Jurkat, Clone E6-1 (cell line): ENCODE measurements at places on chromosomes 16 and 17.

- peak; percentile 31 for DNase-seq
Observed at GRCh38 chr17:65794572-65794971, 233.1 kb upstream of the AXIN2 start.

DNA sequence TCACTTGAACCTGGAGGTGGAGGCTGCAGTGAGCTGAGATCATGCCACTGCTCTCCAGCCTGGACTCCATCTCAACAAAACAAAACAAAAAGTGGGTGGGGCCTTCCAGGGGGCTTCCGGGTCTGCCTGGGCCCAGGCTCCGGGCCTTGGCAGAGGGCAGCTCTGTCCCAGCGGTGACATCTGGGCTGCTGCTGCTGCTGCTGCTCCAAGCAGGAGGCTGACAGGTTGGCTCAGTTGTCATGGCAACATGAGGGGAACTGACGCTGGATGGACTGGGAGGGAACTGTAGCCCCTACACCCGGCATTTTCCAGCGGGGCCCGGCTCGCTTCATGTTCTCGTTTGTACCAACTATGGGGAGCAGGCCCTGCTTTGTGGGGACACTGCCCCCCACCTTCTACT is 4.0 kb downstream of the BAIAP3 start:
- DNase-seq, result no peak

GRCh38 chr16:66926961-66927436 is 1.7 kb upstream of the RRAD start:
- DNase-seq, result no peak

- DNase-seq, result no peak
Observed at GRCh38 chr16:54077050-54077821, 209.4 kb downstream of the IRX3 start.

DNA sequence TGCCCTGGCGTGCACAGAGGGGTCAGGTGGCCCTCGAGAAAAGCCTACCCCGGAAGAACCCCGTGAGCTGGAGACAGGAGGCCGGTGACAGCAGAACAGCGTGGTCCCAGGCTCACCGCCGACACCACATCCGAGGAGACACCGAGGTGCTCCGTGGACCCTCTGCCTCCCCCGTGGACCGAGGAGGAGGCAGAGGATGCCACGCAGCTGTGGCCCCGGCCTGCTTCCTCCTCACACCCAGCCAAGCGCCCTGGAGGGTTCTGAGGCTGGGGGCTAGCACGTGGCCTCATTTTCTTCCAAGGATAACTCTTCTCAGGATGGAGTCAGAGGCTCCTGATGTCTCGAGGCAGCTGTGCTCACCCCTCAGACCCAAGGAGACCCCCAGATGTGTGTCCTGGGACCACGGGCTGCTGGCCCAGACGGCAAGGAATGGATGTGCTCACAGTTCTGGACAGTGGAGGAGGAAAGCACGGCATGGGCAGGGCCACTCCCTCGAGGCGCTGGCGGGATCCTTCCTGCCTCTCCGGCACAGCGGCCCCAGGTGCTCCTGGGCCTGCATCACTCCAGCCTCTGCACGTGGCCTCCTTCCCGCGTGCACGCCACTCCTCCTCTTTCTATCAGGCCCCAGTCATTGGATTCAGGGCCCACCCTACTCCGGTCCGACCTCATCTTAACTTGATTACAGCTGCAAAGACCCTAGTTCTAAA is 4.4 kb upstream of the PVALEF start:
- no peak for DNase-seq

GRCh38 chr16:57803134-57803990 is 1.1 kb upstream of the KIFC3 start:
- DNase-seq, result no peak

- no peak for DNase-seq
Observed at GRCh38 chr16:58099097-58099955, 29.9 kb downstream of the CFAP20 start.

- no peak for DNase-seq
Observed at GRCh38 chr17:76266244-76266938, 1.2 kb downstream of the UBALD2 start.

- DNase-seq, result no peak
Observed at GRCh38 chr17:77140878-77141767, at the start of gene SEC14L1. Gene SEC14L1, plus strand, starts transcription at chr17:77140969. Its CDS starts 2,628 bp downstream, at chr17:77143597.
